ENCODE measurements at places on chromosomes 1 and 21. TPM values are rescaled to one million over a fixed set of nuclear protein-coding genes. Genes with fewer than 3 reads are reported as not detected.

CCDC181 gene
- total RNA-seq: 0.24 TPM

SAMD13 gene
- 0.61 TPM for total RNA-seq

F3 gene
- total RNA-seq: 3.3 TPM

APOBEC4 gene
- not detected for total RNA-seq

FCRL1 gene
- not detected for total RNA-seq

AIRE gene
- total RNA-seq: not detected

BSND gene
- not detected for total RNA-seq

Measured in A549 treated with CpdA at 1 μM for 4 hours (cell line).